Lower lobe of right lung (tissue), 2 donors: ENCODE measurements at places on chromosomes 3 and 15. TPM values are rescaled to one million over a fixed set of nuclear protein-coding genes. Genes with fewer than 3 reads are reported as not detected.

DNA sequence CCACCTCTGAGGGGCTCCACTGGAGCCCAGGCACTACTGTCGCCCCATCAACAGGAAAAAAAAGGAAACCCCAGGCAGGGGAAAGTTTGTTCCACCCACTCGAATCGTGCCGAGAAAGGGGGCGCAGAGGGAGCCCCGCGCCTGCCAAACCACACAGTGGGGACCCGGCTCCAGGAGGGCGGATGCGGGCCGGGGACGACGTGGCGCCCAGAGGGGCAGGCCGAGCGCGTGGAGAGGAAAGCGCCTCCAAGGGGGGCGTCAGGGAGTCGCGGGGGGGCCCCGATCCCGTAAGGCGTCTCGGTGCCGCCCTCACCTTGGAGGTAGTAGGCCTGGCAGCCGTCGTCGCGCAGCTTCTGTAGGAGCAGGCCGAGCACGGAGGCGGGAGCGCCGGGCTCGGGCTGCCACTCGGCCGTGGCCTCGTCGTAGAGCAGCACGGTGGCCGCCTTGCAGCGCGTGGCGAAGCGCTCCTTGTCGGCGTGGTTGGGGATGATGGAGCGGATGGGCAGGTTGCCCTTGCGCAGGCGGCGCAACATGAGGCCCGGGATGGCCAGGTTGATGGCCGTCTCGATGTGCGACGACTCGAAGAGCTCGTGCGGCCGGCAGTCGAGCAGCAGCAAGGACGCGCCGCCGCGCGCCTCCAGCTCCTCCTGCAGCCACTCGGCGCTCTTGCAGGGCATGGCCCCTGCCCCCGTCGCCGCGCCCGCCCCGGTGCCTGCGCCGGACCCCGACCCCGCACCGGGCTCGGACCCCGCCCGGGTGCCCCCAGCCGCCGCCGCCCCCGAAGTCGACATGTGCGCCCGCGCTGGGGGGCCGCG is 627 bp downstream of the DUSP7 start:
- DNase-seq, result peak; percentile 74
- H3K4me1 ChIP-seq, result peaks cover 49% of the 10 kb centered on the region
- H3K4me3 ChIP-seq, result peak overlapping the region; percentile 78
- H3K27me3 ChIP-seq, result no peaks in the 10 kb centered on the region
- H3K36me3 ChIP-seq, result peaks cover 30% of the 10 kb centered on the region

DNA sequence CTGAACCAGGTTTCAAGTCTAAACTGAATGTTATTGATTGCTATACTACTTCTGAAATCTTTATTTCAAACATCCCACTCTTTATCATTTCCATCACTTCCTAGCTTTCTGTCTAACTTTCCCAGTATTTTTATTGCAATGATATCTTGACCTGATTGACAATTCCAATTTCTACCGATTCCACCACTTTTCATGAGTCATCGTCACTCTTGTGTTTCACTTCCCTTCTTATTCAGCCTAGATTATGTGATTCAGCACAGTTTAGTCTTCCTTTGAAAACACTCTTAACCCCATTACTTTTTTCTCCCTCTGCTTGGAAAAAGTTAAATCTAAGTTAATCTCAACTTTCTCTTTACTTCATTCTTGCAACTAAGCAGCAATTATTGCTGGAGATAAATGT is 62.6 kb downstream of the SLC7A14 start:
- H3K36me3 ChIP-seq, result no peaks in the 10 kb centered on the region
- no peaks in the 10 kb centered on the region for H3K27me3 ChIP-seq
- H3K4me3 ChIP-seq, result no peak overlapping the region
- H3K4me1 ChIP-seq, result no peaks in the 10 kb centered on the region
- no peak for DNase-seq

- H3K27me3 ChIP-seq, result no peaks in the 10 kb centered on the region
- no peak for DNase-seq
- H3K36me3 ChIP-seq, result no peaks in the 10 kb centered on the region
- no peak overlapping the region for H3K4me3 ChIP-seq
- H3K4me1 ChIP-seq, result no peaks in the 10 kb centered on the region
Observed at GRCh38 chr3:13405614-13406013, 14.5 kb downstream of the NUP210 start.

DNA sequence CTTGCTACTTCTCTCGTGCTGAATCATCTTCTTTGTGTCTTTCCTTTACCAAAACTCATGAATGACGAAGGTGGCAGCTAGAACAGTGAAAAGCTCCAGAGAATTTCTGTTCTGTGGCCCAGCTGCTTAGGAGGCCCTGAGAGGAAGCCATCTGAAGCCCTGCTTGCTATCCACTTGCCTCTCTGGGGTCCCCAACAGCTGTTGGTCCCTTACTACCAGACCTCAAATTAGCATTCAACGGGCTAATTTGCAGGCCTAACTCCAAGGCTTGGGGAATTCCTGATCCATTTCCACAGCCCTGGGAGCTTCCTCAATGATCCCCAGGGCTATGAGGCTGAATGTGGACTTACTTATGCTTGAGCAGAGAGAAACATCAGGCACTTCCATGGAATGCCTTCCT is 37.5 kb upstream of the FSTL1 start:
- H3K4me3 ChIP-seq, result no peak overlapping the region
- H3K27ac ChIP-seq, result no peak overlapping the region
- no peaks in the 10 kb centered on the region for H3K36me3 ChIP-seq
- no peak for DNase-seq
- H3K4me1 ChIP-seq, result no peaks in the 10 kb centered on the region
- no peaks in the 10 kb centered on the region for H3K27me3 ChIP-seq

- no peaks in the 10 kb centered on the region for H3K36me3 ChIP-seq
- DNase-seq, result no peak
- peak overlapping the region; percentile 96 for H3K4me3 ChIP-seq
- H3K27ac ChIP-seq, result no peak overlapping the region
- no peaks in the 10 kb centered on the region for H3K27me3 ChIP-seq
Observed at GRCh38 chr3:48187301-48187578, 977 bp downstream of the CDC25A start.

DNA sequence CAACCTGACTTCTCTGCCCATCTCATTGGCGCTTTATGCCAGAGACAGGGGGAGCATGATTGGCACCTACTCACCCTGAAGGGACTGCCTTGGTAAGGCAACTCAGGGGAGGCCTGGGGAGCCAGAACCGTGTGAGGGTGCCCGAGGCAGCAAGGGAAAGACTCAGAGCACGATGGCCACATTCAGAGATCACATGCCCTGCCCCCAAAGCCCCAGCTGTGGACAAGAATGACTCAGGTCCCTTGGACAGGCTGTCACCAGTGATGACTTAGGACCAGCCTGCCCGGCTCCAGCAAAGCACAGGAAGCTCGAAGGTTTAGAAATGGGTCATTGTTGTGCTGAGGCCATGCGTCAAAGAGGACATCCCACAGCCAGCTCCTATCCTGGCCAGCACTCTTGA is 49.1 kb upstream of the LIMD1 start:
- H3K36me3 ChIP-seq, result peaks cover 4% of the 10 kb centered on the region
- peaks cover 61% of the 10 kb centered on the region for H3K4me1 ChIP-seq
- no peak overlapping the region for H3K4me3 ChIP-seq
- DNase-seq, result no peak

- no peaks in the 10 kb centered on the region for H3K4me1 ChIP-seq
- H3K27me3 ChIP-seq, result no peaks in the 10 kb centered on the region
- H3K36me3 ChIP-seq, result no peaks in the 10 kb centered on the region
Observed at GRCh38 chr3:110504901-110505300, 566.7 kb upstream of the NECTIN3 start.

DNA sequence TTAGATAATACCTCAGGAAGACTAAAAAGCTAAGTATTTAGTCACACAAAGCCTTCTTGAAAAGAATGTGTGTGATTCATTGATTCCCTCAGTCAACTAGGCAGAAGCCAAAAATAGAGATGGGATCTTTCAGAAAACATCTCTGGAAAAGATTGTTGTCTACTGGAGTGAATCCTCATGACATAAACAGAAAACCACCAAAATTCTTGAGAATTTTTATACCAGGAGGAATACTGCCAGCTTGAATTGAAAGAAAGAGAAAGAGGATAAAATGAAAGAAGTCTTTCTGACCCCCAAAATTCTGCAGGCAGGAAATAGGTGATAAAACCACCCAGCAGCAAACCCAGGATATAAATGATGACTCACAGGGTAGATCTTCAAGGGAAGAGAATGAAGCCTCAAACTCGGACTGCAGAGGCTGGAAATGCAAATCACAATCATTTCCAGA is 363.1 kb upstream of the PLSCR5 start:
- no peak for DNase-seq
- no peaks in the 10 kb centered on the region for H3K36me3 ChIP-seq
- no peaks in the 10 kb centered on the region for H3K27me3 ChIP-seq
- no peak overlapping the region for H3K4me3 ChIP-seq
- H3K27ac ChIP-seq, result no peak overlapping the region
- H3K4me1 ChIP-seq, result no peaks in the 10 kb centered on the region

GRCh38 chr15:66723826-66724731 is 22.0 kb downstream of the SMAD6 start:
- H3K4me1 ChIP-seq, result peaks cover 73% of the 10 kb centered on the region
- H3K4me3 ChIP-seq, result no peak overlapping the region
- DNase-seq, result no peak

NR2E3 gene
- total RNA-seq, result not detected

SAXO2 gene
- 15.8 TPM for total RNA-seq
